ENCODE measurements at places on chromosomes 3 and 15.

DNA sequence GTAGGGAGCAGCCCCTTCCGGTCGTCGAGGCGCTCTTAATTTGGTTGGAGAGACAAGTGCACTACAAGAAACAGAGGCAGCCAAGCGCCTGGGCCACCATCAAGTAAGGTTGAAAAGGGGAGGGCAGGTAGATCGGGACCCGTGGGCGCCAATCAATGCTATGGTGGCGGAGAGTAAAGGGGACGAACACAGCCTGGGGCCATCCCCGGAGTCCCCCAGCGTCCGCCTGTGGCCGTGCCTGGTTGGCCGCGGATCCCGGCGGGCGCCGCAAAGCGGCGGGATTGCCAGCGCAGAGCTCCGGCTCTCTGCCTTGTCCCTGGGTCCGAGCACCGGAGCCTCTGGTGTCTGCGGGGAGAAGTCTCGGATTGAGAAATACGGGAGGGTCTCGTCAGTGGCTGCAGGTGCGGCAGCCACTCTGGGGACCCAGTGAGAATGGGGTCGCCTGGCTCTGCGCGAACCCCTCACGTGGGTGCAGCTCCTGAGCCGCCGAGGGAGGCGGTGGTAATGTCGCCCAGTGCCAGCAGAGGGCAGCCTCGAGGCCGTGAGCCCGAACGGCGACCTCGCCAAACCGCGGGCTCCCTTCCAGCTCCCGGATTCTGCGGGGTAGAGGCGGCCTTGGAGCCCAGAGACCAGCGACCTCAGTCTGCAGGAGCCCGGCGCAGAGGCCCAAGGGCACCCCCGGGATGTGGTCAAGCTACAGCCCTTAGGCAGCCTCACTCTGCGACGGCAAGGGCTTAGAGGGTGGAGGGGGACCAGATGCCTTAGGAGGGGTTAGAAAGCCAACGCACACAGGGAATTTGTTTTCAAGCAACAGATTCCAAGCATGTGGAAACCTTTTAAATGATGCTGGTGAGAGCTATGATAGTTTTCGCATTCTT is 10.8 kb downstream of the FOXL2 start:
- DNase-seq = peak; percentile 75

DNA sequence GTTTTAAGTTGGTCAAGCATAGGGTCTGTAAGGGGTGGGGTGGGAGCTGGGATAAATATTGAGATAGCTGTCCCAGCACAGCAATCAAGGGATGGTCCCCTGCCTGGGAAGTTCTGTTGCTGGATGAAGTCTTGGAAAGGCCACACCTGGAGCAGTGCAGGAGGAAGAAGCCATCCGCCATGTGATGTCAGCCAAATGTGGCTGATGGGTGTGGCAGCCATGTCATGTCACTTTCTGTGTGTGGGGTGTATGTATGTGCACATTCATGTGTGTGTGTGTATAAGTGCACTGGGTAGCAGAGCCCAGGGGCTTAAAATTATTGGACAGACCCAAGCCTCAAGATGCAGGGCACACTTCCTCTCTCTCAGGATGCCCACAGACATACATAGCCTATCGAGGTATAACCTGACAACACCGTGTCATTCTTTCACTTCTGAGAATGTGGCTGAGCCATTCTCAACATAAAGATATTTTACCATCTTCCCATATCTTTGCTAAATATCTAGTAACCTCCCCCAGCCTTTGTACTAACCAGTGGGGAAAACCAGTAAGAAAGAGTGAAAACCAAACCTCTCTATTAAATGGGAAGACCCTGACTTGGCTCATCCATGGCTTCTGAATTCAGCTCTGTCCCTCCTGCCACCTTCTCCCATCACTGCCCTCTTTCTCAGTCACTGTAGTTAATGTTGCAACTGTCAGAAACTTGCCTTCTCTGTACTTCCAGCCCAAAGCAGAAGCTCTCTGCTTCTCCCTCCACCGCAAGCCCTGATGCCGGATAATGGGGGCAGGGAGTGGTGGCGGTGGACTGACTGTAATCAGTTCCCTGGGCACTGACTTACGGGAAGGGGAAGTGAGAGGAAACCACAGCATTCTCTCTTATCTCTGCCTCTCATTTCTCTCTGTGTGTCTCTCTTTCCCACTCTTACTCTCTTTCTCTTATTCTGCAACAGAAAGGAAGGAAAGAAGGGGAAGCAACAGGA is 11.2 kb downstream of the TNFSF10 start:
- peak; percentile 46 for DNase-seq

DNA sequence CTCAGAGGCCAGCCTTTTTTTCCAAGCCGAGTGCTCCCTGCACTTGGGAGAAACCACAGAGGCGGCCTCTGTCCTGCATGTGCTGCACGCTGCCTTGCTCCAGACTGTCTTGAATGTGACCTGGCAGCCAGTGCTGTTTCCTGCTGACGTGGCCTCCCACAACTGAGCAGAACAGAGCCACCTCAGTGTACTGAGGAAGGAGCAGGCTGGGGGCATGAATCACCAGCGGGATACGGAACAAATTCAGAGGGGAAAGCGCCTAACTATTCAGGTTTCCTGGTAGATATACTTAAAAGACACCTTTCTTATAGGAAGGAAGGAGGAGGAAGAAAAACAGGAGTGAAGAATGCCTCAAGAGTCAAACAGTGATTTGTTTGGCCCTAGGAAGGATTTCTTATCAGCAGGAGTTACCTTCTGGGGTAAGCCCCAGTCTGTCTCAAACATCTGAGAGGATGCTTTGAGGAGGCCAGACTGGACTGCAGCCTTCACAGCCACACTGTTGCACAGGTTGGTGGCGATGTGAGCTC is 114.0 kb downstream of the FNDC3B start:
- peak; percentile 24 for DNase-seq

DNA sequence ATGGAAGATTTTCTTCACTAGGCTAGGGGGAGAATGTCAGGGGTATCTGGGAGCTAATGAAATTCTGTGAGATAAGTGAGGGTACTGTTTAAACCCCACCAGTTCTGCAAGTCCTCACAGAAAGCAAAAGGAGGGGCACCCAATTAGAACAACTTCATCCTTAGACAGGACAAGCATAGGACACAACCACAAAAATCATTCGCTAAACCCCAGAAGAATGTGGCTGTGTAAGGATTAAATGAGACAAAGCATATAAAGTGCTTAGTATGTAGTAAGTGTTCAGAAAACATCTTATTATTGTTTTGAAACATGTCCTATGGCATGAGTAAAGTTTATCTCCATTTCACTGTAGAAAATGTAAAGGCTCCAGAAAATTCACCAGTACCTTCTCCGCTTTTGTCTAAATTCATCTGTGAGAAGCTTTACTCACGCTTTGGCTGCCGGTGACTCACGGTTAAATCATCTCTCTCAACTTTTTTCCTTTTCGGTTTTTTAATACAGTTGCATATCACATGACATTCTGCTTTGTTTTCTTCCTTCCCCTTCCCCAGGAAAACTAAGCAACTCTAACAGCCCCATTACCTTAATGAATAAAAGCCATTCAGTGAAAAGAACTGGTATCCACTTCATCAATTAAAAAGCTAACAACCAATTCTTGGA is 1.7 kb downstream of the CLRN1 start:
- DNase-seq = no peak

GRCh38 chr3:5297895-5298294 is 110.4 kb downstream of the EDEM1 start:
- no peak for DNase-seq

DNA sequence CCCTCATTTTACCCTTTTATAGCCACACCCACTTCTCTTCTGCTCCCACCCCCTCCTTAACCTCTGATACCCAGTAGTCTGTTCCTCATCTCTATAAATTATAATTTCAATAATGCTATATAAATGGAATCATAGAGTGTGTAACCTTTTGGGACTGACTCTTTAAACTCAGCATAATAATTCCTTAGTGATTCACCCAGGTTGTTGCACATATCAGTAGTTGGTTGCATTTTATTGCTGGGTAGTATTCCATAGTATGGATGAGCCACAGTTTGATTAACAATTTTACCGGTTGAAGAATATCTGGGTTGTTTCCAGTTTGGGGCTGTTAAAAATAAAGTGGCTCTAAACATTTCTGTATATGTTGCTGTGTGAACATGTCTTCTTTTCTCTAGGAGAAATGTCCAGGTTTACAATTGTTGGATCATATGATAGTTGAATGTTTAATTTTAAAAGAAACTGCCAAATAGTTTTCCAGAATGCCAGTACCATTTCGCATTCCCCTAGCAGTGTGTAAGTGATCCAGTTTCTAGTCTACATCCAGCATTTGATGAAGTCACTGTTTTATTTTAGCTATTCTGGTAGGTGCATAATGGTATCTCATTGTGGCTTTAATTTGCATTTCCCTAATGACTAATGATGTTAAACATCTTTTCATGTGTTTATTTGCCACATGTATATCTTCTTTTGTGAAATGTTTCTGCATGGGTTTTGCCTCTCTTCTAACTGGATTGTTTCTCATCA is 68.5 kb downstream of the VPS8 start:
- no peak for DNase-seq

DNA sequence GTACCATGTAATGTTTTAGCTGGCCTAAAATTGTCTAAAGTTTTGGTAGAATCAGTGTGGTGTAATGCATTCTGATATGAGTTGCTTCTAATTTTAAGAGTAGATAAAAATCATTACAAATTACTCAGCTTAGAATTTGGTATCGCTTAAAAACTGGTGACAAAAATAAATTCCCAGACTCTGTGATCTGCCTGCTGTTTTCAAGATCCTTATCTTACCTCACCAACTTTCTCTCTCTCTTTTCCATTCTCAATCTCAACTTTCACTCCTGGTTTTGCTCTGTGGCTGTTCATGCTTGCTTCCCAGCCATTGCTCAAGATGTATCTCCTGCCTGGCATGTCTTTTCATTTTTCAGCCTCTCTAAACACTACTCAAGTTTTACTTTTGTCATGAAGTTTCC is 45.7 kb downstream of the TCF12 start:
- DNase-seq = no peak

GRCh38 chr3:117735481-117736101 is 1026.0 kb downstream of the TUSC7 start:
- DNase-seq = no peak

GRCh38 chr3:46684891-46685290 is 8.6 kb downstream of the ALS2CL start:
- no peak for DNase-seq

GRCh38 chr3:136249593-136249992 is 547 bp upstream of the PCCB start:
- no peak for DNase-seq

DNA sequence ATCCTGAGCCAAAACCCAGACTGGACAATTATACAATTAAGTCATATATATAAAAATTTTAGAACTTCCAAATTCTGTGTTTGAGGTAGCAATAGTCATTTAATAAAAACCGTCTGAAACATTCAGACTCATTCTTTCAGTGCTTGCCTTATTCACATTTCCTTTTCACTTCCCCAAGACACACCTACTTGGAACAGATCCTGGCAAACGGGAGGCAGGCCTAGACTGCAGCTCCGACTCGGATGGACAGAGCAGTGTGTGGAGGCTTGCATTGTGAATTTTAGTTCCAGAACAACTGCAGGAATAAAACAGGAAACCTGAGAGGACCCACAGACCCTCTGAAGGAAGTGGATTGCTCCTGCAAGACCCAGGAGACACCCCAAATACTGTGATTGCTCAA is 341.4 kb downstream of the CNTN3 start:
- no peak for DNase-seq

- no peak for DNase-seq
These were observed 407.5 kb downstream of the MECOM start for GRCh38 chr3:169256027-169256426.

DNA sequence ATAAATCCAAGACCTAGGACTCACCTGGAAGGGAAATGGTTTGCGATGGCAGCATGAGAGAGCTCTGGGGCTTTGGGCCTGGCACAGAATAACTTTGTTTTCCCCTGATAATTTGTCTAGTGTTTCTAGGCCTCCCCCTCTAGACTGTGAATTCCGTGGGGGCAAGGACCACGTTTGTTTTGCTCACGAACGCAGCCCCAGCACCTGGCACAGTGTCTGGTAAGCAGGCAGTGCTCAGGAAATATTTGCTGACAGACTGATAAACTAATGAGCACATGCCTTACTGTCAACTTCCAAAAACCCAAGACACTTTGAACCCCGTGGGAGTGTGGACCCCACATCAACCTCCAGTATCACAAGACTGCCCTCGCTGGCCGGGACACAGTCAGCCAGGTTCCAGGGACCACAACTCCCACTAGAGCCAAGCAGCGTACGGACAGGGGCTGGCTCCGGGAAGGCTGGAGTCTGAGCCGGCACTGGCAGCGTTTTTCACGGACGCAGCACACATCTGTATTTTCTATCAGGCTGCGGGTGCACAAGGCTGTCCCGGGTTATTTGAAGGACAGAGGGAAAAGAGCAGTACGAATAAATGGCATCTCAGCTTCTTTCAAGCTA is 146.5 kb downstream of the XXYLT1 start:
- DNase-seq = no peak

DNA sequence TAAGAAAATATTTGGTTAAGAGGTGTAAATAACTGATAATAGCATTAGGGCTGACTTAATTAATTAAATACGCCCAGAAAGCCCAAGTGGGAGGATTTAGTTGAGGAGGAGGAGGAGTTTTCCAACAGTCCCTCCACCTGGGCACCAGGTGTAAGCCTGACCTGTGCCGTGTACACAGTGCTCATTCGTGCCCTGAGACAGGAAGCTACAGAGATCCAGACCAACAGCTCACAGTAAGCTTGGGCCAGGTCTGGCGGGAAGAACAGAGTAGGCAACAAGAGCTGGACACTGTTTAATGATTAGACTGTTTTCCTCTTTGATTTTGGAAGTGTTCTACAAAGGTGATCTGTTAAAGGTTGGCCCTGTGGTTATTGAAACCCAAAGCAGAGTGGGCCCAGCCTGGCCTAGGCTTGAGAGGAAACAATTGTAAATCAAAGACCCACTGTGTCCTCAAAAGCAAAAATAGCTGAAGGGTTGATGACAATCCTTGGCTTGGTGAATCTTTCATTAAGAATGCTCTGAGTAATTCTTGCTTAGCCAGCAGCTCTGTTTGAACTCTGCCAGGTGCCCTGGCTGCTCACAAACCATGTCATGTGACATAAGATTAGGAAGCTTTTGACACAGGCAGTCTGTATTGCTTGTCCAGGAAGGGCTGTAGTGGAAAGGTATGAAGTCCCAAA is 13.8 kb downstream of the SQOR start:
- no peak for DNase-seq

GRCh38 chr15:85150130-85150480 is 168.4 kb downstream of the PDE8A start:
- no peak for DNase-seq

DNA sequence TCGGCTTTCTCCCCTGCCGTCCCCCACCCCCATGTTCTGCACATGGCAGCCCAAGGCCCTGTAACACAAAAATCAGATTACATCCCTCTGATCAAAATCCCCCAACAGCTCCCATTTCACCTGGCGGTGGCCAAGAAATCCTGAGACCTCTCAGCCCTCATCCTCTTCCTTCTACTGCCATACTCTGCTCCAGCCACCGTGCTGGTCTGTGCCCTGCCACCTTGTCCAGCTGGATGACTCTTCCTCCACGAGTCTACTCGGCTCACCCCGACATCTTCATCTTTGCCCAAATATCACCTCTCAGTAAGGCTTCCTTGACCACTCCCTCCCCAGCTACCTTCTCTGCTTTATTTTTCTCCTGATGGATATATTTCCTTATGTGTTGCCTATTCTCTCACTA is 3.1 kb downstream of the CCDC51 start:
- no peak for DNase-seq

All from stimulated activated CD4-positive, alpha-beta T cell treated with anti-CD3 and anti-CD28 coated beads, Interleukin-4, amount 100 ng/mL, for 48 hours (primary cell).